ENCODE measurements at places on chromosomes 2 and 18.

DNA sequence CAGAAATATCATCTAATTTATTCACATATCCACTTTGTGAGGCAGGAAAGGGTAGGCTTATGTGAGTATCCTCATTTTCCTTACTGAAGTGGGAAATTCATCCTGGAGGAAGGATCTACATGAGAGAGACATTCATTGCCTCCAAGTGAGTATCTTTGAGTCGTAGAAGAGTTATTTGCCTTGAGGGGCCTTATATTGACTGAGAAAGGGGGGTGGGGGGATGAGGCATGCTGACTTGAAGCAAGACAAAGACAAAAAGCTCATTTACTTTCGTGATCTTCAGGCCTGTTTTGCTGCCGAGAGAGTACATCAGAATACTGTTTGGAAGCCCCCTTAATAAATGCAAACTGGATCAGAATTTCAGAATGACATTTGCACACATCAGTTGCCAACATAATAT is 17.6 kb upstream of the NEDD4L start:
- DNase-seq: no peak

DNA sequence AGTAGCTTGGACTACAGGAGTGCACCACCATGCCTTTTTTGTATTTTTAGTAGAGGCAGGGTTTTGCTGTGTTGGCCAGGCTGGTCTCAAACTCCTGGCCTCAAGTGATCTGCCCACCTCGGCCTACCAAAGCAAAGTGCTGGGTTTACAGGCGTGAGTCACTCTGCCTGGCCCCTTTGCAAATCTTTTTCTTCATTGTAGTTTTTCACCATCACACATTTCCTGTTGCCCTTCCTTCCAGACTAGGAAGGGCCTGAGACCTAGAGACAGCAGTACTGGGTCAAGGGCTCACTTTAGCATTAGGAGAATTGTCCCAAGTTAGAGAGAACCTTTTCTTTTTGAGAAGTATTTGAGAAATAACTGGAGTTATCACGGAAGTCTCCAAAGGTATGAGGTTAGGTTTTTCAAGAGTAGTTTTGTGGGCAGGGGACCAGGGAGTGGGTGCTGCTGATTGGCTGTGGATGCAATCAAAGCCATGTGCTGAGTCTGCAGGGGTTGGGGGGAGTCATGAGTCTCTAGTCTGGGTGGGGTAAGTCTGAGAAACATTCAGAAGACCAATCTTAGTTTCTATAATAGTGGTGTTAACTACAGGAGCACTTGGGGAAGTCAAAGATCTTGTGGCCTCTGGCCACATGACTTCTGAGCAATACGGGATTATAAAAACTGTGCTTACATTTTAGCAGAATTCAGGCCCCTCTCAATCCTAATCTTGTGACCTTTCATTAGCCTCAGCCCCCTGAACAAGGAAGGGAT is 23.7 kb downstream of the B3GNT2 start:
- DNase-seq: no peak

DNA sequence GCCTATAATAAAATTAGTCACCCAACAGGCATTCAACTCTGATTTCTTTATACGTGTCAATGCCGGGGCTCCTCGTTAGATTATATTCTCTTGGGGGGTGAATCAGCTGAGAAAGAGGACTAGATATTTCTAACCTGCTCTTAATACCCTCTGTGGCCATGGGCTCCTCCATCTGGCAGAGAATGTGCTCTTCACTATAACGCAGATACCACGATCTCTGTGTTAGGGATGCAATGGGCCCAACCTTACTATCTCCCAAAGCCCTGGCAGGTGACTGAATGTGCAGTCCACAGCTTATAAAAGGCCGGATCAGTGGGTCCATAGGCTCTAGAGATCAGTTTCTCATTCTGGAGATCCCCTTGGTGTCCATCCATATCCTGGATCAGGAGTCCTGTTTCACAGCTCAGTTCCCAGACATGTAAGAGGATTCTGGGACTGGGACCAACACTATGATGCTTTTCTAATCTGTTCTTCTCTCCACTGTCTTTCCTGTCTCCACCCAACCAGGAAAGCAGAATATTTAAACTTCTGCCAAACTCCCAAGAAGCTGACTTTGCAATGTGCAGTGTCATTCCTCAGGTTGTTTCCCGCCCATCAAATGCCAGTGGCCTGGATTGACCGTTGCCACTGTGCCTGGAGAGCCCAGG is 71.4 kb upstream of the CELF4 start:
- no peak for DNase-seq

- DNase-seq: no peak
Measured at GRCh38 chr2:10223471-10223870, 79.2 kb upstream of the HPCAL1 start.

GRCh38 chr2:145741636-145742035 is 1221.7 kb upstream of the ZEB2 start:
- no peak for DNase-seq

DNA sequence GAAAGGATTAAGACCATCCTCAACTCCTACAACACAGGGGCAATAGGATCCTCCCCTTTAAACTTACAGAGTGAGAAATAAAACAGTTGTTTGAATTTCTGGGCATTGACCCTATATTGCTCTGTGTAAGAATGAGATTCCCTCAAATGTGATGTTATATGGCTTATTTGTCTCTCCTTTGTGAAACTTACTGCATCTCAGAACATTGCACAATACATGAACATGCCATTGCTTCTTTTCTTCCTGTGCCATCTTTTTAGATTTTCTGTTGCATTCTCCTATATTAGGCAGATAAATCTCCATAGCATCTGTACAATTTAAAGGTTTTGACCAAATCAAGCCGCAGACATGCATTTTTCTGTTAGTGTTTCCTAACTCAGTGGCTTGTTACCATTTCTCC is 941.9 kb upstream of the FANCL start:
- DNase-seq: no peak

GRCh38 chr18:56067214-56067894 is 479.4 kb upstream of the TCF4 start:
- DNase-seq: no peak

DNA sequence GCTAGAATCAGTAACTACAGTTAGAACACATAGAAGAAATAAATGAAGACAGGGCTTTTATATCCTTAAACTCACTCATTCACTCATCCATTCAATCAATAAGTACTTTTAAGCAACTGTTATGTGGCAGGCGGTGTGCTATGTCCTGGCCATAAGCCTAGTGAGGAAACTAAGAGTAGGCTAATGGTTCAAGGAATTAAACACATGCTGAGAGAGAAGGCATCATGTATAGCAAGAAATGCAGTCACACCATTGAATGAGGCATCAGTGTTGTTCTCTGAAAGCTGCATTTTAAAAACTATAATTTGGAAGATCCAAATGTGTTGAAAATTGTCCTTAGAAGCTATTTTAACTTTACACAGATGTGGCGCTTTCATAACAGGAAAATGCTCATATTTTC is 86.5 kb upstream of the DTNA start:
- no peak for DNase-seq

GRCh38 chr2:196767101-196767500 is 32.4 kb downstream of the GTF3C3 start:
- no peak for DNase-seq

- DNase-seq: no peak
Measured at GRCh38 chr18:25798046-25798445, 292.4 kb downstream of the SS18 start.

DNA sequence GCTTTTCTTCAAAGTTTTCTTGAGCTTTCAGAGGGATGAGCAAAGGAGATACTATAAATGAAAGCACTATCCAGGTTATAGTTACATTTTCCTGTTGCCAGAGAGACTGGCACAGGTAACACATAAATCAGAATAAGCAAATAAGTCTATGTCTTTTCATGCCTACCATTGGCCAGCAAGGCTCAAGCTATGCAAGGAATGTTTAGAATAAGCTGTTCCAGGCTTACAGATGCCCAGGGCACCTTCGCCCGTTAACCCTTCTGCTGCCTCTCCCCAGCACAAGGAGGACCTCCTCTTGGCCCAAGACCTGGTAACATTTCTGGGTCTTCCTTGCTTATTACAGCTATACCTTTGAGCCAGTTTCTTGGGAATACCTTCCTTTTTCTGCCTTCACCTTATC is 233.7 kb upstream of the MEIS1 start:
- no peak for DNase-seq

- no peak for DNase-seq
Measured at GRCh38 chr18:2970772-2971659, 41.9 kb downstream of the LPIN2 start.

DNA sequence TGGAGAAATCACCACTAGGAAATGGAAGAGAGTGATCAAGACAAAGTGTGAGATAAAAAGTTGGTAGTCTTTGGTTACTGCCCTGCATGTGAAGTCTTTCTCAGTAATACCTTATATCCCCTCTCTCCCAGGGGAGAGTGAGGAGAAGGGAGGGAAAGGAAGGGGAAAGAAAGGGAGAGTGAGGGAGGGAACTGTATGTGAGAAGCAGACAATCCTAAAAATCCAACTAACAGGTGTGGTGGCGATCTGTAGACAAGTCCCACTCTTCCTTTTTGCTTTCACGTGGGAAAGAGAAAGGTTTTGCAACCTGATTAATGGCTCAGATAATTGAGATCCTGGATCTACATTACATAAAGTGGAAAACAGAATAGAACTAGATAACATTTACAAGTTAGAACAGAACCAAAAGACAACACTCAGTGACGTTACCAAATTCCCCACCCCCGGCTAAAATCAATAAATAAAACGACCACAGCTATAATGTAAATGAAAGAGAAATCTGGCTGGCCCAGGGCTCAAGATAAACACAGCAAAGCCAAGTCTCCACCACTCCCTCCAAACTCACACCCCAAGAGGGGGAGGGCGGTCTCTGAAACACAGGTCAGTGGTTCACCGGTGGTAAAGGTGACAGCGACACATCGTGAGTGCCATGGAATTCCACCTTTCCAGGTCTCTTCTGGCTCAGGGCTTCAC is 10.0 kb upstream of the APCDD1 start:
- no peak for DNase-seq
